ENCODE measurements at places on chromosomes 3 and 15. TPM values are rescaled to one million over a fixed set of nuclear protein-coding genes. Genes with fewer than 3 reads are reported as not detected.
A peak's percentile ranks its signal among the peaks of the same experiment; 100 is the strongest.

Gene CKMT1A
- total RNA-seq: 0.46 TPM

Gene RARB
- 5.4 TPM for total RNA-seq

Gene GPR149
- not detected for total RNA-seq

Gene MYO1E
- 84.2 TPM for total RNA-seq

- no peak for DNase-seq
Measured at GRCh38 chr3:176789947-176790346, 407.3 kb downstream of the TBL1XR1 start.

DNA sequence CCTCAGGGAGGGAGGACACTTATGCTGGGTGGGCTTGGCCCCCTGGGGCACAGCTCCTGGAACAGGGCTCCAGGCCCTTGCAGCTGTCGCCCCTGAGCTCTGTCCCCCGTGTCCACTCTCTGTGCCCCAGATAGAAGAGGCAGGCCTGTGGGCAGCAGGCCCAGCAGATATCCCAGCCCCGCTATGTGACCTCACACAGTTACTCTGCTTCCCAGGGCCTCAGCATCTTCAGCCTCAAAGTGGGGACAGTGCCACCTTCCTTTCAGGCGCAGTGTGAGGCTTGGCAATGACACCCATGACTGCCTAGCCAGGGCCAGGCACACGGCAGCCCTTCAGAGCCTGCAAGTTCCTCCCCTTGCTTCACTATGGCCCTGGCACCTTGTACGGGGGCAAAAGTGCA is 98.4 kb downstream of the IQSEC1 start:
- DNase-seq: no peak

- DNase-seq: peak; percentile 81
Measured at GRCh38 chr15:80289528-80290495, 37.8 kb upstream of the CTXND1 start.

GRCh38 chr15:41899854-41900442 is 6.1 kb upstream of the SPTBN5 start:
- DNase-seq: no peak

- DNase-seq: no peak
Measured at GRCh38 chr15:25810631-25811091, 52.5 kb downstream of the ATP10A start.

- no peak for DNase-seq
Measured at GRCh38 chr3:31575448-31575847, 42.7 kb downstream of the STT3B start.

DNA sequence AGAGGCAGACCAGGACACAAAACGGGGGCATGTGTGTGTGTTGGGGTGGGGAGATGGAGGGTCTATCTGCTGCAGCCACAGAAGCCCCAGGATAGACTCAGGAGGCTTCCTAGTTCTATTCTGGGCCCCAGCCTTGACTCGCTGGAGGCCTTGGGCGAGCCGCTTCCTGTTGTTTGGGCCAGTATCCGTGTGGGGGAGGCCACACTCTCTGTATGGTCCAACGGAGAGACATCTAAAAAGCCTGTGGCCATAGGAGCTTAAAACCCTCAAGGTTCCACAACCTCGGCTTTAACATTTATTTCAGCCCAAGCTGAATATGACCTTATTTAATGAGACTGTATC is 32.8 kb downstream of the POC1A start:
- no peak for DNase-seq

DNA sequence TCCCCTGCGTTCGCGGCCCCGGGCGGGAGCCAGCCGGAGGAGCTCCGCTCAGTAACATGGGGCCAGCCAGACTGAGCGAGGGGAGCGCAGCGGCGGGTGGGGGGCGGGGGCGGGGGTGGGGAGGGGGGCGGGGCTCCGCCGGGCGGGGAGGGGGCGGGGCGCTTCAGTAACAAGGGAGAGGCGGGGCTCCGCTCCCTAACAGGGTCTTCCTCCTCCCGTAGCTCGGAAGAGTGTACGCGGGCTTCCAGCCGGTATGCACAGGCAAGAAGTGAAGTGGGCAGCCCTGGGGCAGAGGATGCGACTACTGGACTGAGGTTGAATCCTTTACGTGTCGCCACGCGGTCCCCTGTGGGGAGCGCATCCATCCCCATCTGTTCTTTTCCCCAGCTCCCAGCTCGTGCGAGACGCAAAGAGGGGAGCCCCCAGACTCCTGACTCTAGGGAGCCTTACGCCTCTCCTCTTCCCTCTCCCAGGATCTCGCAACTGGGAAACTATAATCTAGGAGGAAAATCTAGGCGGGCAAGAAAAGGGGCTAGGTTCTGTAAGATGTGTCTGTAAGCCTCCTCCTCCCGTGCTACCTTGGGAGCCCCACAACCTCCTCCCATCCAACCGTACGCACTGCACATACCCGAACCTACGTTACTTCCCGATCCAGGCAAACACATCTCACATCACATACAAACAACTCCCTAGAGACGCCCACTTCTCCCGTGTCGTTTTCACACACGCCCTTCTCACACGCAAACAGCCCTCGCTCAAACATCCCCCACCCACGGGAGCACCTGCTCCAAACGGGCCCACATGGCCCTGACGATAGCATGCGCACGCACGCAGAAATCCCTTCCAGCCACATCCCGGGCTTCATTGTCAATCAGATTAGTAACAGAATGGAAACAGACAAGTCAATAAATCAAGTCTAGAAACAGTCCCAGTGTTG is at the start of gene SHF:
Gene SHF (minus strand): TSS at position 73 of the 937 bp plus-strand sequence. CDS start 15 bp downstream, at position 58.
- DNase-seq: peak; percentile 92

- peak; percentile 91 for DNase-seq
Measured at GRCh38 chr15:81642451-81642990, 268.5 kb upstream of the TMC3 start.

DNA sequence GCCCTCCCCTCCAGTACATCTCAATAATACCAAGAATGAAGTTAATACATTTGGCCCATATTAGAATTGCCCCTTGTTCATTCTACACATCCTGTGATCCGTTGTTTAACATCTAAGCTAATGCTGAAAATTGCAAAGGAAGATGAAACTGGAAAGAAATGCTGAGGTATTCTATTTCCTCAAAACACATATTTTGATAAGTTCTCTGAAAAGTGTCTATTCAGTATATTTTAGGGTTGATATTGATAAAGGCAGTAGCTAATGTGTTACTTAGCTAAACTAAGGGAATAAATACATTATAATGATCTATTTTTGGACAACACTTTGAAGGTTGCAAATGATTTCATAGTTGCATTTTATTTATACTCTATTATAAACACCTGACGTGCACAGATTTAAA is 702.6 kb upstream of the ROBO1 start:
- DNase-seq: no peak

- no peak for DNase-seq
Measured at GRCh38 chr3:66789580-66790237, 208.4 kb upstream of the KBTBD8 start.

DNA sequence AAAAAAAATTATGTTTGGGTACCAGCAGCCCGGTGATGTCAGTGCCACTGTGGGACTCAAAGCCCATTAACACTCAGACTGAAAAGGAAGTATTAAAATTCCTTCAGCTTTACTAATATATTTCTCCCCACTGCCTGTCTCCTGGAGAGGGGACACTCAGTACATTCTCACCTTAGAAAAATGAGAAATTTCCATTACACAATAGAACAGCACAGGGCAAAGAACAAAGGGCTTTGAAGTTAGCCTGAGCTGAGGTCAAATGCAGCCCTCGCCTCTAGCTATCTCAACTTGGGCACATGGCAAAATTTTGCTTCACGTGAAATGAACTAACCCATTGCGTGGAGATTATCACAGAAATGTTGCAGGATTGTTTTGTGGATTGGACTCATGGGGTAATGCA is 80.8 kb downstream of the RARB start:
- no peak for DNase-seq

DNA sequence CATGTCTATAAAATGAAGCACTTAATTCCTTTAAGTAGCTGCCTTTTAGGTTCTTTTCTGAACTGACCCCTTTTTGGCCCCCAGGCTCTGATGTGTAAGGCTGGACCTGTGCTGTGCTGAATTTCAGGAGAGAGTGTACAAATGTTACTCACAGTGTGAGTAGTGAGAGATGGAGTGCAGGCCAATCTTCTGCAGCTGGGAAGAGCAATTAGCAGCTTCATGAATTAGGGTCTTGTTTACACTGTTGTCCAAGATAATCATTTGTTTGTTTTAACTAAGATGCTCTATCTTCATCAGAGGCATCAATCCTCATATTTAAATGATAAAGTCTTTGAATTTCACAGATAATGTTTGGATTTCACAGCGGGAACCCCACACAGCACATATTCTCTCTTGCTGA is 19.4 kb downstream of the ARPP21 start:
- DNase-seq: peak; percentile 93

DNA sequence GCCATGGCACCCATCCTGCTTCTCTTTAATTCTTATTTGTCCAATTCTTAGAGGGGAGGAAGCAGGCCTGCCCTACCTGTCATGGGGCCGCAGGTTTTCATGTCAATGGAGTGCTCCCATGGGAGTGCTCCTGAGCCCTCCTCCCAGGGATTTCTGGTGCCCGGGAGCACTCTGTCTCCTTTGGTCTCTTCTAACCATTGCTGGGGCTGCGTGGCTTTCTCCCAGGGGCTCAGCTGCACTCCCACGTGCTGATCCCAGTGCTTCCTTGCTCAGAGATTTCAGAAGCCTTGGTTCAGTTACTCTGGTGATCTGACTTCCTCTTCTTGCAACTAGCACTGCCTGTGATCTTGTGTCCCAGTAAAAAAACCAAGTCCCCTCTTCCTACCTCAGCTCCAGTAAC is 68.0 kb upstream of the ARL8B start:
- DNase-seq: no peak

All from lung (tissue), 17 donors.